ENCODE measurements at places on chromosomes 5 and 9.

DNA sequence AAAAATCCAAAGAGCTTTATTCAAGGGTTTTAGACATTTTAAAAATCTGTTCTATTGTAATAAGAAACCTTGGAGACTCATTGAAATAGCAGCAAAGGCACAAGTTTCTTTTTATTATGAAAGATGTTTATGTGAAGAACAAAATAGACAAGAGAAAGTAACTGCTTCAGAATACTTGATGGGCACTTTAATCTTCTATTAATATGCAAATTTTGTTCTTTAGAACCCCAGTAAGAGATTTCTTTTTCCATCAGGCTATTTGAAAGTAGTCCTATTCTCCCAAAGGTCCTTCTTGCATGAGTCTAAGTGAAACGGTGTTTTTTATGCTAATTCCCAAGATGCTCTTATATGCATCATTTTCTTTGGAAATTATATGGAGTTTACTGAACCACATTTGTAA lies 602.0 kb downstream of the EFNA5 start:
- H3K36me3 ChIP-seq, result no peaks in the 10 kb centered on the region
- no peak for DNase-seq
- H3K27ac ChIP-seq, result no peak overlapping the region
- H3K4me3 ChIP-seq, result no peak overlapping the region
- H3K4me1 ChIP-seq, result no peaks in the 10 kb centered on the region

DNA sequence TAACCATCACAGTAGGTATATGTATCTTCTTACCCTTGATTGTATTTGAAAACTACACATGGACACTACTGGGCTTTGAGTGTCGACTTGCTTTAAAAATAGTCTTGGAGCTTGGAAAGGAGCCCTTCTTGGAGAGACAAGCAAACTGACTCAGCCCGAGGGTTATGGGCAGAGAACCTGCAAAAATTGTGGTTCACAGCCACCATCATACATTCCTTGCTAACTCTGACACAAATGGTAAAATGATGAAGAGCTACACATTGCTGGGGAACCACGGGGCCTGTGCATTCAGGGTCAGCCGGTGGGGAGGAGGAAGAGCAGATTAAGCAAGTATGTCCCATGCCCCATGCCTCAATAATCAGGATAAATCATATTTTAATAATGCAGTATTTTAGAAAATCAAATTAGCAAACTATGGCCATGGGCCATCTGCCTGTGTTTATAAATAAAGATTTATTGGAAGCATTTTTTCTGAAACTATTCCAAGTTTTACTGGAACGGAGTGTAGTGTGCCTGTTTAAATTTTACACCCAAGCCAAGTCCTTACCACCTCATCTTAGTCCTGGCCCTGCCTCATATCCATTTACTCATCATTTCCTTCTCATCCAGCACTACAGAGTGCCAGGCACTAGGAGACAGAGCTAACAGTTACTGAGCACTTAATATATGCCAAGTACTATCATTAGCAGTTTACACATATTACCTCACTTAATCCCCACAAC lies 195.7 kb downstream of the PALM2AKAP2 start:
- no peaks in the 10 kb centered on the region for H3K36me3 ChIP-seq
- no peak overlapping the region for H3K27ac ChIP-seq
- no peak overlapping the region for H3K4me3 ChIP-seq

GRCh38 chr9:37918665-37919170 lies 14.8 kb upstream of the SLC25A51 start:
- H3K4me3 ChIP-seq, result no peak overlapping the region
- H3K4me1 ChIP-seq, result peaks cover 13% of the 10 kb centered on the region
- H3K36me3 ChIP-seq, result no peaks in the 10 kb centered on the region

DNA sequence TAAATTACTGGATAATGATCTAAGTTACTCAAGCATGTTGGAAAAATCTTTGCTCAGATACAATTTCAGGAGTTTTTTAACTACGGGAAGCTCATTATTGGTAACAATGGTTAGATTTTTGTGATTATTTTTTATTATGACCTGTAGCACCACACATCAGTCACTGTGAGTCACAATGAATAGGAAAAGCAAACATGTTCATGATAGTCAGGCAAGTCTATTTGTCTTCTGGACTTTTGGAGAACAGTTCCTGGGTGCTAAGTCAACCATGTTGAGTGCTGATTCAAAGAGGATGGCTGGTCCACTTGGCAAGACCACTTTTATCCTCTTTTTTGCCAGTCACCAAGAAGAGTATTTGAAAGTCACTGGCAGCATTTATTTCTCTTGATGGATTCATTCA lies 403.2 kb downstream of the KIF4B start:
- H3K36me3 ChIP-seq, result no peaks in the 10 kb centered on the region
- no peak overlapping the region for H3K27ac ChIP-seq
- H3K27me3 ChIP-seq, result no peaks in the 10 kb centered on the region

DNA sequence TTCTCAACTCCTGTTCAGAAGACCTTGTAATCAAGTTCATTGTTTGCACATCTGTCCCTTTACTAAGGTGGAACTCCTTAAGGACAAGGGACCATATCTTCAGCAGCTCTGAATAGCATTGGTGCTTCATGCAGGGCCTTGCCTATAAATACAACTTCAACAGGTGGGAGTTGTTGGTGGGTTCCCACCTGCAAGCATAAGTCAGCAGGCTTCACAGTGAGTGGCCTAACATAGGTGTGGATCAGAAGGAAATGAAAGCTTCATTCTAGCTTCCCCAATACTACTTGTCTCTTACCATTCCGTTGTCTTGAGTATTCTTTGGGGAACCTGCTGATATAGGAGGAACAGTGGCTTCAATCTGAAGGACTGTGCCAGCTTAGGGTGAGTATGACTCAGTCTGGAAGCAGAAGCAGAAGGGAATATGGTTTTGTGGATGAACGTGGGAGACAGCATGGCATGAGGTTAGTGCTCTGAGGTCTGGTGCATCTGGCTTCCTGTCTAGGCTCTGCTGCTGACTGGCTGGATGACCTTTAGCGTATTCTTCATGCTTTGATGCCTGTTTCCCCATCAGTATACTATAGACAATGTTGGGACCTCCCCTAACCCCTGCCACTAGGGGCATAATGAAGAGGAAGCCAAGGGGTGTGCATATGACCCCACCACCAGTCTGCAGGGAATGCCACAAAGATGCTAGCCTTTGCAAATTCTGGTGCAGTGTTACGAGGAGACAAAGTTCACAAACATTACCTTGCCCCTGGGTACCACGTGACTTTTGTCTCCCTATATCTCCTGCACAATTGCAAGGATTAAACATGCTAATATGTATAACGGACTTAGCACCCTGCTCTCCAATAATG lies 192.3 kb downstream of the PALM2AKAP2 start:
- no peaks in the 10 kb centered on the region for H3K36me3 ChIP-seq
- peaks cover 27% of the 10 kb centered on the region for H3K4me1 ChIP-seq

DNA sequence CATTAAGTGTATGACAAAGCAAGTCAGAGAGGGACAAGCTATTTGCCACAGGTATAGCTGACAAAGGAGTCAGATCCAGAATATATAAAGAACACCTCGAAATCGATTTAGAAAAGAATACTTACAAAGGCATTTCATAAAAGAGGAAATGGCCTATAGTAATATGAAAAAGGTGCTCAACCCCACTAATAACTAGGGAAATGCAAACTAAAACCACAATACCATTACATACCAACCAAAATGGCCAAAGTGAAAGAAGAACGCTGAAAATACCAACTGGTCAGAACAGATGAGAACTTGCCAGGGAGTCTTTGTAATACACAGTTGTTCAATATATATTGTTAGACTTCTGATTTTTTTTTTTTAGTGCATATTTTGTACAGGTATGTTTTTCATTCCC lies 152.9 kb downstream of the CDC42SE2 start:
- H3K27me3 ChIP-seq, result no peaks in the 10 kb centered on the region
- peaks cover 3% of the 10 kb centered on the region for H3K4me1 ChIP-seq
- H3K4me3 ChIP-seq, result no peak overlapping the region
- H3K36me3 ChIP-seq, result no peaks in the 10 kb centered on the region
- H3K27ac ChIP-seq, result no peak overlapping the region

- no peak overlapping the region for H3K27ac ChIP-seq
- peak overlapping the region; percentile 30 for H3K4me3 ChIP-seq
- peak; percentile 32 for DNase-seq
- H3K36me3 ChIP-seq, result no peaks in the 10 kb centered on the region
- H3K27me3 ChIP-seq, result peaks cover 12% of the 10 kb centered on the region
These were observed 10.6 kb downstream of the MYOZ3 start for GRCh38 chr5:150671509-150672236.

DNA sequence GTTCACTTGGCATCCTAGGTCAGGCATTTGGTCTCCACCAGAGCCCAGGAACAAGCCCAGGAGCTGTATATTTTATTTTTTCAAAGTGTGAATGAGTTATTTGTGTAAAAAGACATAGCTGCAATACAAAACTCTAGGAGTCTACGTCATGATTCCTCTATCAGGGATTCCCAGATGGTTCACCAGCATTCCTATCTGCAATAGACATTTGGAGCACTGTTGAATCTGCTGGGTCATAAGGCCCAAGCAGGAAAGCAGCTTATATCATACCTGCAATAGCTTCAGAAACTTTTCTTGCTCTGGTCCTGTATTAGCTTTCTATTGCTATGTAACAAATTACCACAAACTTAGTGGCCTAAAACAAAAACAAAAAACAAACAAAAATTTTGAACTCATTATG lies 16.7 kb upstream of the DELE1 start:
- DNase-seq, result no peak
- no peaks in the 10 kb centered on the region for H3K27me3 ChIP-seq

- no peaks in the 10 kb centered on the region for H3K4me1 ChIP-seq
- no peak overlapping the region for H3K4me3 ChIP-seq
- H3K27me3 ChIP-seq, result no peaks in the 10 kb centered on the region
- H3K27ac ChIP-seq, result no peak overlapping the region
- H3K36me3 ChIP-seq, result no peaks in the 10 kb centered on the region
These were observed 47.9 kb downstream of the RNF180 start for GRCh38 chr5:64213531-64213930.

GRCh38 chr5:106154280-106154716 lies 1516.4 kb downstream of the EFNA5 start:
- H3K27me3 ChIP-seq, result no peaks in the 10 kb centered on the region
- no peaks in the 10 kb centered on the region for H3K36me3 ChIP-seq
- no peak overlapping the region for H3K27ac ChIP-seq
- H3K4me1 ChIP-seq, result no peaks in the 10 kb centered on the region
- no peak overlapping the region for H3K4me3 ChIP-seq

GRCh38 chr5:19547640-19548039 lies 440.4 kb downstream of the CDH18 start:
- no peaks in the 10 kb centered on the region for H3K36me3 ChIP-seq
- H3K4me1 ChIP-seq, result no peaks in the 10 kb centered on the region
- no peak overlapping the region for H3K27ac ChIP-seq
- no peak for DNase-seq
- no peak overlapping the region for H3K4me3 ChIP-seq
- no peaks in the 10 kb centered on the region for H3K27me3 ChIP-seq

DNA sequence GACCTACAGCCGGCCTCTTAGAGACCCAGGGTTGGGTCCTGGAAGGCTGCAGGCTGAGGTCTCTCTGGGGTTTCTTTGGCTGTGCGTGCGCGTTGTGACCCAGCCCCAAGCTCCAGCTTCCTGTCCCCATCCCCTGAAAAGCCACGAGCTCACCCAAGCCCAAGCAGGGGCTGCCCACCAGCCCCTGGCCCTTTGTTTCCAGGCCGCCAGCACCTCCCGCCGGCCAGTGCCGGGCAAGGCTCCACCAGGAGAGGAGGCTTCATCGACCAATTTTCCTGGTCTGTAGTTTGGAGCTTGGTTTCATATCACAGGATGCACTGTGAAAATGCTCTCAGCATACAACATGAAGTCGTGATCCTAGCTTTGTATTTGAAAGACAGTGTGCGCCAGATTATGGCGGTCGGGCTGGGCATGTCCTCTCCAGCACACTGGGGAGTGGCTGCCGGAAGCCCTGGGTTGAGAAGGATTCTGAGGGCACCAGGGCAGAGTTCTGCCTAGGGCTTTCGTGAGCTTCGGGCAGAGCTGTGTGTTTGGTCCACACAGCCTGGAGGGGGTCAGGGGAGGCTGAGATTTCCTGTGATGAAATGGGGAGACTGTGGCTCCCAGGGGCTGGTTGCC lies 78.6 kb downstream of the COL5A1 start:
- no peak overlapping the region for H3K4me3 ChIP-seq
- H3K4me1 ChIP-seq, result peaks cover 27% of the 10 kb centered on the region
- no peak overlapping the region for H3K27ac ChIP-seq
- H3K27me3 ChIP-seq, result no peaks in the 10 kb centered on the region
- DNase-seq, result no peak
- H3K36me3 ChIP-seq, result no peaks in the 10 kb centered on the region

DNA sequence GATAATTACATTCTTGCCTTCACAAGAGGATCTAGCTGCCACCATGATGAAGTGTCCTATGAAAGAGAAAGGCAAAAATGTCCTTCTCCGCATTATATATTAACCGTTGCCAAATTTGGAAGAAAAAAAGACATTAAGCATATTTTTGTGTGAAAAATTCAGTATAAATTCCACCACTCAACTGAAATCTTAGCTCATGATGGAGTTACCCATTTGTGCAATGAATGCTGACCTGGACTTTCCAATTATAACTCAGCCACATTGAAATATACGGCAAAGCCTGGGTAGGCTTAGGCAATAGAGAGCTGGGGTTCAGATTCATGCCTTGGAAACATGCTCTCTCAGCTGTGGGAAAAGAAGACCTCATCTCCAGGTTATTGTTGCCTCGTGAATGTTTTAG lies 71.3 kb upstream of the VCAN start:
- no peak overlapping the region for H3K27ac ChIP-seq
- no peak for DNase-seq
- H3K27me3 ChIP-seq, result no peaks in the 10 kb centered on the region
- no peaks in the 10 kb centered on the region for H3K4me1 ChIP-seq
- H3K36me3 ChIP-seq, result no peaks in the 10 kb centered on the region
- no peak overlapping the region for H3K4me3 ChIP-seq

DNA sequence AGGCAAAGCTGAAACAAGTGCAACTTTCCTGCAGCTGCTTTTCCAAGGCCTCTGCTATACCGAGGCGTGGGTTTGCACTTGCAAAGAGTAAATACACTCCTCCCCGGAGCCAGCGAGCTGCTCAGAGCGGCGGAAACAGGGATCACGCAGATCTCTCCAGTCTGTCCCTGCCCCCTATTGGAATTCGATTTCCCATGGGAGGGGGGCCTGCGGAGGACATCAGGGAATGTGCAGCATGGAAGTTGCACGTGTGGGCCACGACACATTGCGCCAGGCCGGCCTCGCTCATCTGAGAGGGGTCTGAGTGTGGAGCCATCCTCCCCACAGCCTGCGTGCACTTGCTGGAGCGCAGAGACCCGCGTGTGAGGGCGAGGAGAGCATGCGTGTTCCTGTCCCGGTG lies 104.3 kb upstream of the PHYKPL start:
- no peak for DNase-seq
- no peak overlapping the region for H3K4me3 ChIP-seq
- no peaks in the 10 kb centered on the region for H3K27me3 ChIP-seq
- H3K27ac ChIP-seq, result no peak overlapping the region

GRCh38 chr5:134006115-134006514 lies 1.3 kb upstream of the VDAC1 start:
- H3K27me3 ChIP-seq, result no peaks in the 10 kb centered on the region
- peaks cover 30% of the 10 kb centered on the region for H3K4me1 ChIP-seq
- H3K4me3 ChIP-seq, result no peak overlapping the region
- no peak for DNase-seq

GRCh38 chr9:38114905-38115304 lies 45.9 kb upstream of the SHB start:
- no peak overlapping the region for H3K4me3 ChIP-seq
- DNase-seq, result no peak
- H3K27ac ChIP-seq, result no peak overlapping the region
- H3K27me3 ChIP-seq, result no peaks in the 10 kb centered on the region
- no peaks in the 10 kb centered on the region for H3K36me3 ChIP-seq

- no peak for DNase-seq
- H3K27ac ChIP-seq, result no peak overlapping the region
- peaks cover 20% of the 10 kb centered on the region for H3K4me1 ChIP-seq
- no peaks in the 10 kb centered on the region for H3K36me3 ChIP-seq
- H3K4me3 ChIP-seq, result no peak overlapping the region
These were observed 286.6 kb downstream of the CRB2 start for GRCh38 chr9:123642291-123643278.
